ENCODE measurements at places on chromosomes 5 and 9. TPM values are rescaled to one million over a fixed set of nuclear protein-coding genes. Genes with fewer than 3 reads are reported as not detected.

DNA sequence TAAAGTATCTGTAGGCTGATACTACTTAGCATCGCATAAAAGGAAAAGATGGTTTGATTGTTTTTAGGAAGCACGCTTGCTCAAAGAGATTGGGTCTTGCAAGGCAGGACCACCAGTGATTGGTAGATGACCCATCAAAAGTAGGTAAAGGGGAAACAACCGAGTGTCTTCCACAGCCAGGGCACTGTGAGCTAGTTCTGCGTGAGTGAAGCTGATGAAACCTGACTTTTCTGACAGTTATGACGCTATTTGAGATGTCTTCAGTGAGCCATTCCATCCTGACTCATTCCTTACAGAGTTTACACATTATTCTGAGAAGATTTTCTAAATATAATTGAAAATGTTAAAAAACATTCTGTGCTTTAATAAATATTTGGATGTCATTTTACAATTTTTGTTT lies 49.7 kb downstream of the BASP1 start:
- H3K4me1 ChIP-seq, result peaks cover 2% of the 10 kb centered on the region
- H3K27me3 ChIP-seq, result no peaks in the 10 kb centered on the region
- DNase-seq, result no peak
- H3K27ac ChIP-seq, result no peak overlapping the region
- H3K4me3 ChIP-seq, result no peak overlapping the region
- peaks cover 4% of the 10 kb centered on the region for H3K36me3 ChIP-seq

DNA sequence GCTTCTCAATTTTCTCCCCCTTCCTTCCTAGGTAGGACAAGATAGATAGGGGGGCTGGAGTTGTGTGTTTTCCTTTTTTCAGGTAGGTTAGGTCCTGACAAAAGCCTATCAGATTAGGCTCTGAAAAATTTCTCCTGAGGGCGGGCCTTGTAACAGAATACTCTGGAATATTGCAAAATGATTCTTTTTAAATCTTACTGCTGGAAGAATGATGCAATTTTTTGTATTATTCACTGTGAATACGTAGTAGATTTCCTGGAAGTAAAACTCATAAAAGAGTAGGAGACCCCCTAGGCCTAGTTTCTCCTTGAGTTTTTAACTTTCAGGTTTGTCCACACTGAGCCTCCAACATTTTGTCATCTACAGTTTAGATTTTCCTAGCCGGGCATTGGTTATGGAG lies 1701.8 kb downstream of the EFNA5 start:
- H3K36me3 ChIP-seq, result no peaks in the 10 kb centered on the region
- no peak overlapping the region for H3K4me3 ChIP-seq
- H3K4me1 ChIP-seq, result no peaks in the 10 kb centered on the region

- DNase-seq, result peak; percentile 55
- H3K27me3 ChIP-seq, result peaks cover 5% of the 10 kb centered on the region
- H3K4me1 ChIP-seq, result peaks cover 18% of the 10 kb centered on the region
- H3K36me3 ChIP-seq, result peaks cover 4% of the 10 kb centered on the region
- H3K27ac ChIP-seq, result peak within 1 kb of the TSS; percentile 90
These were observed at the start of gene FAM169A for GRCh38 chr5:74865804-74866595. Gene FAM169A (minus strand): TSS chr5:74866387. CDS start chr5:74841676, 24,711 bp downstream.

- peaks cover 9% of the 10 kb centered on the region for H3K4me1 ChIP-seq
- no peak overlapping the region for H3K4me3 ChIP-seq
- no peak for DNase-seq
- H3K27me3 ChIP-seq, result peaks cover 11% of the 10 kb centered on the region
- no peak overlapping the region for H3K27ac ChIP-seq
These were observed 3.9 kb upstream of the ALDH1B1 start for GRCh38 chr9:38388283-38389223.

DNA sequence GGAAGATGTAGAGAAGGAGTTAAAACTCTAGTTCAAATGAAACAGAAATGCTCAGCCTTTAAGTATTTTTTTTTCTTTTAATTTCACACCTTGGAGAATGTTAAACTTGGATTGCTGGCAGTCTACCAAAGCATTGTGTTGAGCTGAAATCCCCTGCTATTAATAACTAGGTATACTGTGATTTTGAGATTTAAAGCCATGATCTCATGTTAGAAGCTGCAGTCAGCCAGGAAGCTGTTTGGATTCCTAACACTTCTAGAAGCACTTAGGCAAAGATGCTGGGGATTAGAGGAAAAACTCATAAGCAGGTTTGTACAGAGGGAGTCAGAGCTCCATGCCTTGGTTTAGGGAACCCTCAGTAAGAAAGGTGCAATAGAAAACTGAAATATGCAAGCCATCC lies 141.4 kb downstream of the KIF4B start:
- no peaks in the 10 kb centered on the region for H3K36me3 ChIP-seq
- no peak for DNase-seq
- H3K27ac ChIP-seq, result no peak overlapping the region
- peaks cover 2% of the 10 kb centered on the region for H3K4me1 ChIP-seq

DNA sequence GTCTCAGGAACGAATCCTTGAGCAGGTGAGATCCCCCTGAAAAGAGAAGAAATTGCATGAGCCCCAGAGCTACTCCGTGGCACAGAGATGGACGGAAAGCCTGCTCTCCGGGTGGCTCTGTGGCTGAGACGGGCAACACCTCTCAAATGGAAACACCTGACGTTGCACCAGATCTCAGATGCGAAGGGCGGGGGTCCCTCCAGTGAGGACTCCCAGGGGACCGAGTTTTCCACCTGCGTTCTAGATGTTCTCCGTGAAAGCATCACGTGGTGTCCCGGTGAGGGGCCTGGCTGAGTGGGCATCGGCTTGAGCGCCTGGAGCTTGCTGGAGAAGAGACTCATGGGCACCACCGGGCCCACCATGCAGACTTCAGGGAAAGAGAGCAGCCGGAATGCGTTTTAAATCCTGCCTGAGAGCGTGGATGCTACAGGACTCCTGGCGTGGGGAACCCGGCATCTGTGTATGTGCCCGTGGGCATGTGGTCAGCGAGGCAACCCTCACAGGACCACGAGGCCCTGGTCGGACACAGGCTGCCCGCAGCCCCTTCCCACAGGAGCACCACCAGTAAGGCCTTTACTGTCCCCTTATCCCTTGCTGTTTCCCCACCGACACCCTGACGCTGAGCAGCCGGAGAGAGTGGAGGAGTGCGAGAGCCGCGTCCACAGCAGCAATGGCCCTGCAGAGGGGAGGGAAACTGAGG lies 378.4 kb upstream of the IRX4 start:
- H3K36me3 ChIP-seq, result no peaks in the 10 kb centered on the region
- H3K4me3 ChIP-seq, result no peak overlapping the region
- no peaks in the 10 kb centered on the region for H3K4me1 ChIP-seq
- H3K27me3 ChIP-seq, result peaks cover 3% of the 10 kb centered on the region
- no peak for DNase-seq

DNA sequence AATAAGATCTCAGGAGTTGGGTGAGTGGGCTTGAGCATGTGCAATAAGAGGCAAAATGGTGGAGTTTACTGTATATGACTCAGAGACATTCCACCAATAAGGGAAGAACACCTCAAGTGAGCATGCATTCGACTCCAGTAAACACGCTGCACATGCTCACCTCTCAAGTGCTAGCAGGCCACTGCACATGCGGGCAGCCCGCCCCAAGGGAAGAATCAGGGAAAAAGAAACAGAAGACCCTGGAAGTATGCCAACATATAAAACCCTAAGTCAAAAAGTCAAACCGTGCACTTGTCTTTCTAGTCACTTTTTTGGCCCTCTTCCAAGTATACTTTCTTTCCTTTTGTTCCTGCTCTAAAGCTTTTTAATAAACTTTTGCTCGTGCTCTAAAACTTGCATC lies 245.3 kb upstream of the RASA1 start:
- H3K36me3 ChIP-seq, result no peaks in the 10 kb centered on the region
- DNase-seq, result no peak

DNA sequence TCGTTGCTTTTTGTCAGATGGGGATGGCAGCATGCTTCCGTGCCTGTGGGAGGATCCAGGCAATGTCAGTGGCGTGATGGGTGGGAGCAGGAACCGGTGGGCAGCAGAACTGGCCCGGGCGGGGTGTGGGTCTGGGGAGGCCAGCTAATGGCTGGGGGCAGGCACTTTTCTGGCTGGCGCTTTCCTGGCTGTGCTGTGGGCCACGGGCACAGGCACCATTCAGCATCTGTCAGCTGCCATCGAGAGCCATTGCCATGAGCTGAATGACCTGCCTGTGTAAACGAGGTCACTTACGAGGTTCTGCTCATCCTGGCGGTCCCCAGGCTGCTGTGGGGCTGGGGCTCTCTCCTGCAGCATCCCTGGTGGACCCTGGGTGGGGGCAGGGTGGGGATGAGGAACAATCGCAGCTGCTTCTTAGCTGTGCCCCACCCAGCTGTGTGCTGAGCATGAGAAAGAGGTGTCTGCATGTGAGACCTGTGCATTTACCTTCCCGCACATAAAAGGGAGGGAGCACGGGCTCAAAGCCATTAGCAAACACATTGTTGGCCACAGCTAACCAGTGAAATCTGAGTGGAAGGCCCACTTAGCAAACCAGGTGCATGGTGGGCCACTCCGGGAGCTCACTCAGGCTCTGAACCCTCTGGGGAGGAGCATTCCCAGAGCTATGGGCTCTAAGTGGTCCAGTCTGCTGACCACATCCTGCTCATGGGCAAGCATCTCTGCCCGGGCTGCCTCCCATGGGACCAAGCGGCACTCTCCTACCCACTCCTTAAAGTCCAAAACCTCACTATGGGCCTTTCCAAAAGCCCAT lies 41.3 kb upstream of the OLFM1 start:
- DNase-seq, result no peak
- H3K4me1 ChIP-seq, result no peaks in the 10 kb centered on the region
- H3K36me3 ChIP-seq, result no peaks in the 10 kb centered on the region
- no peak overlapping the region for H3K4me3 ChIP-seq
- no peak overlapping the region for H3K27ac ChIP-seq

- peaks cover 56% of the 10 kb centered on the region for H3K4me1 ChIP-seq
- no peak overlapping the region for H3K4me3 ChIP-seq
- no peak for DNase-seq
- H3K27me3 ChIP-seq, result peaks cover 3% of the 10 kb centered on the region
- H3K27ac ChIP-seq, result peak overlapping the region; percentile 89
These were observed 1.3 kb upstream of the ZNF366 start for GRCh38 chr5:72508241-72509170.

GRCh38 chr5:7425830-7426229 lies 29.9 kb downstream of the ADCY2 start:
- H3K4me1 ChIP-seq, result peaks cover 3% of the 10 kb centered on the region
- no peaks in the 10 kb centered on the region for H3K36me3 ChIP-seq
- H3K27me3 ChIP-seq, result peaks cover 2% of the 10 kb centered on the region
- H3K27ac ChIP-seq, result no peak overlapping the region
- no peak for DNase-seq
- H3K4me3 ChIP-seq, result no peak overlapping the region

Gene HRH2
- total RNA-seq, result 0.41 TPM

DNA sequence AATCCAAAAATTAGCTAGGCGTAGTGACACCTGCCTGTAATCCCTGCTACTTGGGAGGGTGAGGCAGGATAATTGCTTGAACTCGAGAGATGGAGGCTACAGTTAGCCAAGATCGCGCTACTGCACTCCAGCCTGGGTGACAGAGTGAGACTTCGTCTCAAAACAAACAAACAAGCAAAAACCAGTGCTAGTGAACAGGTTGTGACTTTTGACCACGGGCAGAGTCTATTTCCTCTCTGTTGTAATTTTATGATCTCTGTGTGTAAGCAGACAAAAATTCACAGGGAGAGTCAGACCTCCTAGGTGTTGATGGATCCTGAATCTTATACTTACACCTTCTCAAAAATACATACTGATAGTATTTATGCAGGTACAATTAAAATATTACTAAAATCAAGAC lies 65.8 kb downstream of the SPEF2 start:
- H3K27ac ChIP-seq, result no peak overlapping the region
- no peaks in the 10 kb centered on the region for H3K36me3 ChIP-seq
- no peak for DNase-seq
- no peak overlapping the region for H3K4me3 ChIP-seq

DNA sequence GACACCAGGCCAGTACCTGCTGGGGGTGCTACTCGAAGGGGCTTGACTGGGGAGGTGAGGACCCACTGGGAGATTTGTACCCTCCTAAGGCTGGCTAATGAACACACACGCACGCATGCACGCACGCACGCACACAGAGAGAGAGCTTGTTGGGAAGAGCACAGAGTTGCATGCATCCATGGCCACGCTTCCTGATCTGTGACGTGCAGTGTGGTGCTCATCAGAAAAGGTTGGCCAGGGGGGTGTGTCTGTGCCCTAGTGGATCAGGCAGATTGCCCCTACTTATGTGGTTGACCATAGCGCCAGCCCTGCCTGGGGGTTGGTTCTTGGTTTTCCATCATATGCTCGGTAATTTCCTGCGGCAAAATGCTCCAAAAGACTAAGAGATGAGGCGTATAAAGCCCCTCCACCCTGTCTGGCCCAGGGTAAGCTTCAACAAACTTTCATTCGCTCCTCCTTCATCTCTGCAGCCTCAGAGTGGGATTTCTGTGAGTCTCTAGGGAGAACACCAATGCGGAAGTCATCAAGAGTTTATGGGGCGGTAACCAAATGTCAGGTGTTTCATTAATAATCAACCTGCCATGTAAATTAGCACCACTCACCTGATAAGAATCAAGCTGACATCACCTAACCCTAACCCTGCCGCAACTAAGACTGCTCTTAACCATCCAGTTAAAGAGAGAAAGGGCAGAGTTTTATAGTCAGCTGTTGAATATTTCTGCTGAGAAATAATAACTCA lies 8.0 kb upstream of the GFI1B start:
- no peaks in the 10 kb centered on the region for H3K36me3 ChIP-seq
- DNase-seq, result no peak
- H3K4me1 ChIP-seq, result no peaks in the 10 kb centered on the region
- peaks cover 9% of the 10 kb centered on the region for H3K27me3 ChIP-seq
- no peak overlapping the region for H3K4me3 ChIP-seq

DNA sequence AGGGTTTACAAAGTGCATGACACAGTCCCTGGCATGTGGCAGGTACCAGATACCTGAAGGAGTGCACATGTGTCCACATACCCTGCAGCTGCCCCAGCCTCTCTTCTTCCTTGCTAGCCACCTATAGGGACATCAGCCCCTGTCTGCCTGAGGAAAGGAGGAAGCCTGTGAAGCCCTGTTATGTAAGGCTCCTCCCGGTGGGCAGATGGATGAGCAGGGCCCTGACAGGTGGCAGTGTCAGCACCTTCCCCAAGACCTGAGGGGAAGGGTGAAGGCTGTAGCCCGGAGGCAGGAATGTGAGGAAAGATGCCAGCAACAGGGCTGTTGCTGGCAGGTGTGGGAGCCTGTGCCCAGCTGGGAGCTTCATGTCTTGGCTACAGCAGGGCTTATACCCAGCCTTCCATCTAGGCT lies 21.7 kb downstream of the TCF7 start:
- DNase-seq, result no peak
- peaks cover 56% of the 10 kb centered on the region for H3K4me1 ChIP-seq
- peaks cover 17% of the 10 kb centered on the region for H3K36me3 ChIP-seq
- H3K4me3 ChIP-seq, result no peak overlapping the region
- H3K27ac ChIP-seq, result no peak overlapping the region

Gene GADD45G
- total RNA-seq, result 6.2 TPM

GRCh38 chr9:74172874-74173273 lies 324.3 kb upstream of the RORB start:
- H3K27ac ChIP-seq, result no peak overlapping the region
- H3K27me3 ChIP-seq, result no peaks in the 10 kb centered on the region
- no peaks in the 10 kb centered on the region for H3K4me1 ChIP-seq
- no peaks in the 10 kb centered on the region for H3K36me3 ChIP-seq
- no peak for DNase-seq

All from endothelial cell (in vitro differentiated cells).